ENCODE measurements at places on chromosomes 13 and 19. TPM values are rescaled to one million over a fixed set of nuclear protein-coding genes. Genes with fewer than 3 reads are reported as not detected.

GRCh38 chr13:86569974-86570373 is 770.8 kb upstream of the SLITRK6 start:
- no peak for DNase-seq

The PTH2 gene
- polyA plus RNA-seq, result not detected

DNA sequence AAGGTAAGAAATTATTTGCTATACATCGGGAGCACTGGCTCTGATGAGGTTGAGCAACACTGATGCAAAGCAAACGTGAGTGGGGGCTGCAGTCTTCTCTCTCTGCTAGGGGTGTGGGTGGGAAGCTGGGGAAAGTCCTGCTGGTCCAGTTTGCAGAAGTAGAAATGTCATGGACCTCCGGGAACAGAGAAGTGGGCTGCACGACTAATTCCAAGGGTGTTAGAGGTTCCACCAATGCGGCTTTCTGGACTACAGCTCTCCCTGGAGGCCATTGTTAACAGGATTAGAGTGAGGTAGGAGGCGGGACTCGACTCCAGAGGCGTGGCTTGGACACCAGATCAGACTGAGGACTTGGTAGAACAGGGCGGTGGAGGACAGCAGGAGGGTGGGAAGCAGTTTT is 5.7 kb upstream of the FBXO27 start:
- peak; percentile 89 for DNase-seq

DNA sequence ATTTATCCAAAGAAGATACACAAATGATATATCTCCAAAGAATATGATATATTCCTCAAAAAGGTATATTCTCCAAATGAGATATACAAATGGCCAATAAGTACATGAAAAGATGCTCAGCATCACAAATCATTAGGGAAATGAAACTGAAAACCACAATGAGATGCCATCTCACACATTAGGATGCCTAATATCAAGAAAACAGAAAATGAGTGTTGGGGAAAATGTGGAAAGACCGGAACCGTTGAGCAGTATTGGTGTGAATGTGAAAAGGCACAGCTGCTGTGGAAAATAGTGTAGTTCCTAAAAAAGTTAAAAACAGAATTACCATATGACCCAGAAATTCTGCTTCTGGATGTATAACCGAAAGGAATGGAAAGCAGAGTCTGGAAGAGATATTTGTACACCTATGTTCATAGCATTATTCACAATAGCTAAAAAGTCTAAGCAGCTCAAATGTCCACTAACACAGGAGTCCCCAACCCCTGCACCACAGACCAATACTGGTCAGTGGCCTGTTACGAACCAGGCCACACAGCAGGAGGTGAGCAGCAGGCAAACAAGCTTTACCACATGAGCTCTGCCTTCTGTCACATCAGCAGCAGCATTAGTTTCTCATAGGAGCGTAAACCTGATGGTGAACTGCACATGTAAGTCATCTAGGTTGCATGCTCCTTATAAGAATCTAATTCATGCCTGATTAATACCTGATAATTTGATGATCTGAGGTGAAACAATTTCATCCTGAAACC is 291.9 kb downstream of the PCDH20 start:
- DNase-seq, result no peak

DNA sequence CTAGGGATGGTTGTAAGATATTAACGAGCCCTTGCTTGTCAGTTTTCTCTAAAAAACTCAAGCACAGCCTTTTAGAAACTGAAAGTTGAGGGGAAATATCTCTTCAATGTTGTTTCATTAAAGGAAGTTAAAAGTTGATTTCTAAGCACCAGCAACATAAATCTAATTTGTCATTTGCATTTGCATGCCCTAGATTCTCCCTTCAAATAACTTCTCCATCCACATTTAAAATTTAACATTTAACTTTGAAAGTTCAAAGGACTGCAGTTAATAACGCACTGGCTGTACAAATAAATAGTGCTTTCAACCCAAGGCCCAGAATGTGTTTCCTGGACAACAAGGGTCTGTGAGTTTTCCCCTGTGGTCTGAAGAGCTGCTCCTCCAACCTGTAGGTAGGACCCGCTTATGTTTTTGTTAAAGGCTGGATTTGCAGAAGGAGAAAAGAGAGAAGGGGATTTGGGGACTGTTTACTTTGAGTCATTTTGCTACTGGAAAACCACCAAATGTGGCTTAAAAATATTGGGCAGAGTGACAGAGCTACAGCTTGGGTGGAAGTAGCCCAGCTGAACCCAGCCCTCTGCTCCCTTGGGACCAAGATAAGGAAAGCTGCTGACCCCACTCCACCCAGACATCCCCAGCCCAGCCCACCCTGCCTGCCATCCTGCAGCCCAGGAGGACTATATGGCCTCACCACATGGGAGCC is 39.8 kb downstream of the TNFRSF19 start:
- DNase-seq, result no peak

- no peak for DNase-seq
Measured at GRCh38 chr19:29275266-29275665, 62.3 kb upstream of the UQCRFS1 start.

DNA sequence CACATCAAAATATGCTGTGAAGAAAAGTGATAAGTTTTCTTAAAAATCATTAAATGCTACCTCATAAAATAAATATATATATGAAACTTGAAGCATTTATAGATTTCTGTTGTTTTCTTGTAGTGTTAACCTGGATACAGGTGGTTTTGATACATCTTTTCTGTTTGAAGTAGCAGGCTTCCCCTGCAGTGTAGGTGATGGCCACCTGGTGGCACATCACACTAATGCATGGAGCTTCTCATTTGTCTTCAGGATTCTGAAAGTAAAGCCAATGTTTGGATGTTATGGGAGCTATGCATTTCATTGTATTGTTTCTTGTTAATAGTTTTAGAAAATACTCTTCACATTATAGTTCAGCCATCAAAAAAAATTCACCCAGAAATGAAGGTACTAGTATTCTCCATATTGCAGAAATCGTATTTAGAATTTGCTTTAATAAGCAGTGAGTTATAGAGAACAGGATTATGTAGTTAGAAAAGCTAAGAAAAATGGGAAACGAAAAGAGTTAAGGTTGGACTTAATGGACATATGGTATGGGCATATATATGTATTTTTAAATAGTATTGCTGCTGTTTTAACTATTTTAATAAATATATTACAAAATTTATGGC is 18.7 kb downstream of the GPR180 start:
- DNase-seq, result no peak

- peak; percentile 30 for DNase-seq
Measured at GRCh38 chr13:104984296-104984818, 1551.1 kb downstream of the EFNB2 start.

- DNase-seq, result no peak
Measured at GRCh38 chr13:91111476-91112200, 235.8 kb upstream of the MIR17HG start.

GRCh38 chr19:3626473-3627350 is at the start of gene CACTIN:
Gene CACTIN, minus strand, starts transcription at chr19:3626790. Its CDS starts 28 bp downstream, at chr19:3626762.
- DNase-seq, result peak; percentile 99

DNA sequence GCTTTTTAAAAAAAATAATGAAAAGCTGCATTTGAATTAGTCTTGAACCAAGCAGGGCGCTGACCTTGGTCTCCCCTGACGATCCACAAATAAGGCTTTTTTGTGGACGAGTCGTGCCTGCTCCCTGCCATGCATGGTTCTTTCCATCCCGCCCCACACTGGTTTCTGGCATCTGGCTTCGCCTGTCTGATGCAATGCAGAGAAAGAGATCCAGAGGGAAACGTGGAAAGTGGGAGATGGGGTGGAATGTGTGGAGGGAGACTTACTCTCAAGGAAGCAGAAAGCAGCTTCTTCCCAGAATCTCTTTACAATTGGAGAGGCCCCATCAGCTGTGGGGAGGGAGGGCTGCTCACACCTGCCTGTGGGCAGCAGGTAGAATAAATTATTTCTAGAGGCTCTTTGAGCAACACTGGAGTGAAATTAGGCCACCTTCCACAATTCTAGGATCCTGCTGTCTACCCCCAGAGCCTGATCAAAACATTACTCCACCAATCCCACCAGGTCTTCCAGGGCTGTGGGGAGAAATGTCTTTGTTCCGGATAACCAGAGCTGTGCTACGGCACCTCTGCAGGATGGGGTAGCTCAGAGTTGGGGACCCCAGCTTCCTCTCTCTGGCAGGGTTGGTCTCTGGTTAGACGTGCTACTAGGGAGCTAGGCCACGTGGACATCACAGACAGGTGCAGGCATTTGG is 183.5 kb downstream of the UQCRFS1 start:
- no peak for DNase-seq

The PRSS57 gene
- polyA plus RNA-seq, result not detected

- no peak for DNase-seq
Measured at GRCh38 chr19:23286477-23286876, 36.3 kb upstream of the ZNF724 start.

GRCh38 chr13:112205990-112206389 is 139.0 kb downstream of the SOX1 start:
- DNase-seq, result no peak

GRCh38 chr13:74174810-74175209 is 40.6 kb upstream of the KLF12 start:
- no peak for DNase-seq

The C1QTNF9 gene
- not detected for polyA plus RNA-seq

The TEAD2 gene
- 15.7 TPM for polyA plus RNA-seq

DNA sequence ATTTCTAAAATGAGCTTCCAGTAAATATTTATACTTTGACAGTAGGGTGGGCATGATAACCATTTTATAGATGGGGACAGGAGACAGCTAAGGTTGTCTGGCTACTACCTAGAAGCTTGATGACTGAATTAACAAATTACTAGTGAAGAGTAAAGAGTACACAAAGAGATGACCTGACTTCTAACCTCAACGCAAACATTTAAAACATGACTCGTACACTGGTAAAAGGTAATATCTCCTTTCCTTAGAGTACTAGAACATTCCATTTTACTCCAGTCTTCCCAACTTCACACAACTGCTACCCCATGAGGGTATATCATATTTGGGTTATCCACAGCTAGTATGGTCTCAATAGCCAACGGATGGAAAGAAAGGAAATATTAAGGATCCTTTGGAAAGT is 258.9 kb downstream of the FOXO1 start:
- no peak for DNase-seq

The KASH5 gene
- polyA plus RNA-seq, result not detected

DNA sequence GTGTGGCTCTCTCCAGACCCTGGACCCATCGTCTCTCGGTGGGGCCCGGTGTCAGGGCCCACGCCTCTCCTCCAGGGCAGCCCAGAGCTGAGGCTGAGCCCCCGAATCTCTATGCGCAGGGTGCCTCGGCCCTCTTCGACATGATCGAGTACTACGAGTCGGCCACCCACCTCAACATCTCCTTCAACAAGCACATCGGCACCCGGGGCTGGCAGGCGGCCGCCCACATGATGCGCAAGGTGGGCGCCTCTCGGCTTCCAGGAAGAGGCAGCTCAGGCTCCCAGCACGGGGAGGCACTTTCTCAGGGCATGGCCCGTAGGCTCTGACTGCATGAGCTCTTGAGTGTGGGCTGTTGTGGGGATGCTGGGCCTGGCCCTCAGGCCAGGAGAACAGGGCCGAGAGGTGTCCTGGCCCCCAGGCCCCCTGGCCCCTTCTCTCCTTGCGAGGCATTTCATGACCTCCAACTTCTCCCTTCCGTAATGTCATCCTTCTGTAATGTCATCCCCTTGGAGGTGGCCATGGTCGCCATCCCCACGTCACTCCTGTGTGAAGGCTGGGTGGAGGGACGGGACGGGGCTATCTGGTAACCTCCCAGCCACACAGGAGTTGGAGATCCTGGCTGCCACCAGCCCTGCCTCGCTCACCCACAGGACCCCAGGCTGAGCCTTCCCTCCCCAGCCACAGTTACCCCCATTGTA is 19.4 kb downstream of the NKPD1 start:
- no peak for DNase-seq

The TMEM255B gene
- 11.9 TPM for polyA plus RNA-seq

- DNase-seq, result no peak
Measured at GRCh38 chr13:43994999-43995859, 115.5 kb downstream of the LACC1 start.

- DNase-seq, result no peak
Measured at GRCh38 chr13:93769101-93769500, 542.5 kb downstream of the GPC6 start.

The BABAM1 gene
- polyA plus RNA-seq, result 105 TPM

- no peak for DNase-seq
Measured at GRCh38 chr19:45587873-45588272, 3.3 kb upstream of the OPA3 start.

The CUL4A gene
- 26.5 TPM for polyA plus RNA-seq

DNA sequence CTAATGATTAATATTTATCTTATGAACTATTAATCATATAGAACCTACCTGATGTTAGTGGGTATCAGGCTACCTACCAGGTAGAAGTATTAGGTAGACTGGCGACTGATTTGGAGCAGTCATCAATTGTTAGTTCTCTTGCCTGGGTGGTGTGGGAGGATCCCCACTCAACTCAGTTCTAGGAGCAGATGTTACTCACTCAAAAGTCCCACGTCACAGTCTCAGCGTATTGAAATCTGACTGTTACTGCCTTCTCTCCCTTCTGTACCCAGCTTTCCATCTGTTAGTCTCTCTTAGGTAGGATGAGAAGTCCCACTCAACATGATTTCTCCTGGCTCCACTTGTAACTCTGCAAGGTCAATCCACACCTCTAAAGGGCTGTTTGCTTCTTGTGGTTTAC is 102.7 kb downstream of the OLFM4 start:
- no peak for DNase-seq

All from kidney (tissue), 22 donors.